HFFc6 (cell line): ENCODE measurements at places on chromosomes 3 and 15. TPM values are rescaled to one million over a fixed set of nuclear protein-coding genes. Genes with fewer than 3 reads are reported as not detected.

- no peaks in the 10 kb centered on the region for H3K36me3 ChIP-seq
- peak overlapping the region; percentile 88 for H3K4me3 ChIP-seq
- DNase-seq, result no peak
Observed at GRCh38 chr15:82572311-82572710, 32.1 kb upstream of the RPS17 start.

DNA sequence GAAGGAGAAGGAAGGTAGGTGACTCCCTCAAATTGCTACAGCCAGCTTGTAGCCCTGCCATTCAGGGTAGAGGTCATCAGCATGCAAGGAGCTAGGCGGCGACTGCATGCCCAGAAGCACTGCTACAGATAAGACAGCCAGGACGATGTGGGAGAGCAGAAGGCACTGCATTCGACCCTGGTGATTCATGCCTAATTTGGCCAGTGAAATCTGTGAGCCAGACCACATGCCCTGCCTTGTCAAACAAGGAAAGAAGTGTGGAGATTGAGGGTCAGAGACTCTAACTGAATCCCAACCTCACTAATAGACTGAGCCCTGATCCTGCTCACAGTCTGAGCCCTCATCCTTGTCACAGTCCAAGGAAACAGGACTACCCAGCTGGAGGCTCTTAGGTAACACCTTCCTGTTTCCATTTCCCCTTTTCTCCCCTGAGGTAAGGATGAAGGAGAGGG, 86.6 kb downstream of the LINGO1 start:
- DNase-seq, result peak; percentile 63
- no peaks in the 10 kb centered on the region for H3K36me3 ChIP-seq
- H3K27ac ChIP-seq, result peak overlapping the region; percentile 47; the same call in 1 of the 2 replicates

DNA sequence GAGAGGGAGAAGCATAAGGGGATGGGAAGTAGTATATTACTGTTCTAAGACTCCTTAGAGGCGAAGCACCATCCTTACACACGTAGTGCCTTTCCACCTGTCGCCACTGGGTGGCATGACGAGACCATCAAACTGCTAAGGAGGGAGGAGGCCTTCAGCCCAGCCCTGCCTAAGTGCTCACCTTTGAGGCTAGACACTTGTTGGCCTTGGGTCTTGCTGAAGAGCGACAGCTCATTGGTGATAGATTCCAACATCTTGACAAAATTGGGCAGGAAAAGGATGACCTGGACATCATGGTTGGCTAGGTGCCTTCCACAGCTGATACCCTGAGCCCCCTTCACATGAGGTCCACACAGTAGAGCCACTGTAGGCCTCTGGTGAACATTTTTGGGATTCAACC, 19.6 kb downstream of the CLK3 start:
- no peak overlapping the region for H3K27ac ChIP-seq
- H3K4me3 ChIP-seq, result no peak overlapping the region
- no peaks in the 10 kb centered on the region for H3K27me3 ChIP-seq
- peaks cover 13% of the 10 kb centered on the region for H3K36me3 ChIP-seq
- no peaks in the 10 kb centered on the region for H3K4me1 ChIP-seq

GRCh38 chr3:132325634-132326033, 8.4 kb downstream of the ACP3 start:
- no peak overlapping the region for H3K27ac ChIP-seq
- no peaks in the 10 kb centered on the region for H3K4me1 ChIP-seq
- peaks cover 4% of the 10 kb centered on the region; the same call in 1 of the 2 replicates for H3K27me3 ChIP-seq
- DNase-seq, result no peak
- H3K4me3 ChIP-seq, result no peak overlapping the region

- no peaks in the 10 kb centered on the region; the same call in 1 of the 2 replicates for H3K27me3 ChIP-seq
- peaks cover 7% of the 10 kb centered on the region; the same call in 1 of the 2 replicates for H3K4me1 ChIP-seq
- H3K36me3 ChIP-seq, result no peaks in the 10 kb centered on the region
- no peak overlapping the region for H3K4me3 ChIP-seq
- H3K27ac ChIP-seq, result no peak overlapping the region
Observed at GRCh38 chr3:143895805-143896204, 47.5 kb upstream of the SLC9A9 start.

DNA sequence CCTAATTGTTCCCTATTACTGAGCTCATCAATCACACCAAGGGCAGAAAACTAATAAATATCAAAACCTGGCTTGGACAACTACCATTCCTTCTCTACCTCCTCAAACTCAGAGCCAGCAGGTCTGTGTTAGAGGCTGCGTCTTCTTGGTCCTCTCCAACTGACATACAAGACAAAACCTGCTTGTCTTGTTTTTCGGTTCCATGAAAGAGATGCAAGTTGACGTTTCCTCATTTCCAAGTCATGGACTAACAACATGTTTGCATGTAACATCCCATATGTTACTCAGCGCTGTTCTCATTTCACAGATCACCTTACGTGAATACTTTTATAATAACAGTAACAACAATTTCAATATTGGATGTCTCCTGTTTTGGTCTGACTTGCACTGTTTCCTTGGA, 110.9 kb downstream of the LMLN start:
- H3K27ac ChIP-seq, result no peak overlapping the region
- peaks cover 7% of the 10 kb centered on the region; the same call in 1 of the 2 replicates for H3K4me1 ChIP-seq
- DNase-seq, result no peak
- peaks cover 6% of the 10 kb centered on the region for H3K27me3 ChIP-seq

TMOD3 gene
- total RNA-seq, result 59.3 and 60.2 TPM in 2 replicates

RTP3 gene
- total RNA-seq, result not detected in 3 replicates
